ENCODE measurements at places on chromosomes 11 and 22.

GRCh38 chr11:120316880-120317688 lies 8.0 kb upstream of the TLCD5 start:
- DNase-seq, result no peak

GRCh38 chr11:45094958-45095690 lies 51.3 kb upstream of the PRDM11 start:
- DNase-seq, result no peak

DNA sequence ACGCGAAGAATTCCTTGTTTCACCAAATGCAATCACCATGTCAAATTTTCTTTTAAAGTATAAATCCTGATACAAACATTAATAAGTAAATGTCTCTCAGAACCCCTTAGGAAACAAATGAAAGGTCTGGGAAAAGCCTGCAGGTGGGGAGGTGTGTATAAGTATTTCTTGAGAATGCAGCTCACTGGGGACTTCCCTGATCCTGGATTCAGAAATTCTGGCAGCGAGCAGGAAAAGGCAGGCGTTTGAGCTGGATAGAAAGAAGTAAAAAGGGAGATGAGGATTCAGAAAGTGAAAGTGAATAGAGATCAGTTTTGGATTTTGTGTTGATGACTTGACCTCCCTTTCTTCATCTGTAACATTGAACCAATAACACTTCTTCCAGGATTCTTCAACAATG lies 68.3 kb upstream of the CTSC start:
- no peak for DNase-seq

GRCh38 chr11:117781627-117782026 lies 15.4 kb downstream of the DSCAML1 start:
- DNase-seq, result no peak

- no peak for DNase-seq
Observed at GRCh38 chr22:42430528-42431125, 1.6 kb downstream of the NFAM1 start.

GRCh38 chr22:42910221-42910942 lies 53.3 kb upstream of the ARFGAP3 start:
- no peak for DNase-seq

DNA sequence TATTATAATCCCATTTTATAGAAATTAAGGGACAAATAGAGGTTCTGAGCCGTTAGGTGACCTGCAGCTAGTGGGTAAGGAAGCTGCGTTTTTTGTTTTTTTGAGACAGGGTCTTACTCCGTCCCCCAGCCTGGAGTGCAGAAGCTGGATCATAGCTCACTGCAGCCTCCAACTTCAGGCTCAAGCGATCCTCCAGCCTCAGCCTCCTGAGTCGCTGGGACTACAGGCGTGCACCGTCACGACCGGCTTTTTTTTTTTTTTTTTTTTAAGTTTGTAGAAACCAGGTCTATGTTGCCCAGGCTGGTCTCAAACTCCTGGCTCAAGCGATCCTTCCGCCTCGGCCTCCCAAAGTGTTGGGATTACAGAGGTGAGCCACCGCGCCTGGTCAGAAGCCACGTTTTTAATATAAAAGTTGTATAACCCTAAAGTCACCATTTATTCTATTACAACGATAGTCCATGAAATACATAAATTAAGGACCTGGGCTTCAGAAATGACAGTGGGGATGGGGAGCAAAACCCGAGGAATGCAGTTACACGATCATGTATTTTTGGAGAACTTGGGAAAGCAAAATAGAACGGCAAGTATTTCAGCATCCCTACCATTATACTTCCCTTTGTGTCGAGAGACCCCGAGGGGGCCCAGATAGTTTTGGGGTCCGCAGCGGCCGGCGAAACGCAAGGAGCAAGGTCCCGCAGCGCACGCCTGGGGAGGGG lies 638 bp downstream of the SAAL1 start:
- no peak for DNase-seq

DNA sequence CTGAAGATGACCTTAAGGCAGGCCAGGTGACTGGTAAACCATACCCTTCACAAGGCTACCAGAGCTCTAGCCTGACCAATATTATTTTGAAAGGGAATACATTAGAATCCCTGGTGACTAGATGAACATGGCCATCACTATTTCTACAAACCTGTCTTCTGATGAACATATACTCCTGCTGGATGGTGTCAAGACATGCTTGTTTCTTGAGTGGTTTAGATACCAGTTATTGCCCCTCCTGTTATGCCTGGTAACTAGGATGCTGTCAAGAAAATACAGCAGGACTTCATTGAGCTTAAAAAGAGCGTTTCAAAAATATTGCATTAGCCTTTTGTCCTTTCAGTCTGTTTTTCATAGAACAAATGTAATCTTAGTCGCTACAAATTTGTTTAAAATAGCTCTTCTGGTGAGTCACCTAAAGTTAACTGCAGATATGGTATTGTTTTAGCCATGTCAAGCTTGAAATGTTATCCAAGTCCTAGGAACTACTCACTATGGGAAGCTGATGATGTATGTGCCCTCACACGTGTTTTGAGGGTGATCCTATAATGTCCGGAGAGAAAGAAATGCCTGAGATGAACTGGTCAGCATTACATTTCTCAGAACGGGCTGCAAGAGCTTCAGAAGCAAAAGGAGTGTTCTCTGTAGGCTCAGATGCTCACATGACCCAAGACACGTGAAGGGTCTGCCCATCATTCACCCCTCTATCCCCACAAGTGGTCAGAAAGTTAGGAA lies 20.6 kb downstream of the ADM start:
- DNase-seq, result no peak

GRCh38 chr11:48004456-48004855 lies 24.1 kb downstream of the PTPRJ start:
- no peak for DNase-seq

DNA sequence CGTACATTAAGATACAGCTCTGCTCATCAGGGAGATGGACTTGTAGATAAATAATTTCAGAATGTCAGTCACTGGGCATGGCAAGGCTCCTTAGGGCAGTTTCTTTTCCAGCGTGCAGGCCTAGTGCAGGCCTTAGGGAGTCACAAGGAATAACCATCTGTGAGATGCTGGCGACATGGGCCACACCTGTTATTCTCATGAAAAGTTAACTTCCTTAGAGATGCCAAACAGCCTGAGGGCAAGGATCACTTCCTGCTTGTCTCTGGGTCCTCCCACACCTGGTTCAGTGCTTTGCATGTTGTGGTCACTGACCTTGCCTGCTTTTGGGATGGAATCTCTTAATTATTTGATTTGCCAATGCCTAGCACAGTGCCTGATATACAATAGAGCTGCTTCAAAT lies 70.6 kb downstream of the ST3GAL4 start:
- no peak for DNase-seq

DNA sequence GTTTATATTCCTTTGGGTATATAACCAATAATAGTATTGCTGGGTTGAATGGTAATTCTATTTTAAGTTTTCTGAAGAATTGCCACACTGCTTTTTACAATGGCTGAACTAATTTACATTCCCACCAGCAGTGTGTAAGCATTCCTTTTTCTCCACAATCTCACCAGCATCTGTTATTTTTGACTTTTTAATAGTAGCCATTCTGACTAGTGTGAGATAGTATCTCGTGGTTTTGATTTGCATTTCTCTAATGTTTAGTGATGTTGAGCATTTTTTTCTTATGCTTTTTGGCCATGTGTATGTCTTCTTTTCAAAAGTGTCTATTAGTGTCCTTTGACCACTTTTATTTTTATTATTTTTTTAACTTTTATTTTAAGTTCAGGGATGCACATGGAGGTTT lies 275.3 kb downstream of the METTL15 start:
- no peak for DNase-seq

DNA sequence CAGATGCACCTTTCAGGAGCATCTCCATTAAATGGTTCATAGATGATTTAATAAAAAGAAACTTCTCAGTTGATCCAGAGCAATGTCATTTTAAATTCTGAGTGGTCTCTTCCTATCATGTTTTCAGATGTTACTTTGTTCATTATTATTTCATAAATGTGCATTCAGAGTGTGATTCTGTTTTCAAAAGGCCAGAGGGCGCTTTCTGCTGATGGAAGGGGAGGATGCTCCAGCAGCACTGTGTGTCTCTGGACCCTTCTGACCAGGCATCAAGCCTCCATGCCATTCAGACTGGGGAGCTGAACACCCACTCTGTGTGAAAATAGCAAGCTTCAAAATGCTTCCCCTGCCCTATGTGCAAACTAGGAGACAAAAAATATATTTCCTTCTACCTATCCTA lies 23.9 kb upstream of the CRTAM start:
- DNase-seq, result no peak

- DNase-seq, result no peak
Observed at GRCh38 chr11:35681163-35681767, 18.7 kb downstream of the TRIM44 start.

GRCh38 chr11:35804451-35805040 lies 139.3 kb upstream of the LDLRAD3 start:
- no peak for DNase-seq

DNA sequence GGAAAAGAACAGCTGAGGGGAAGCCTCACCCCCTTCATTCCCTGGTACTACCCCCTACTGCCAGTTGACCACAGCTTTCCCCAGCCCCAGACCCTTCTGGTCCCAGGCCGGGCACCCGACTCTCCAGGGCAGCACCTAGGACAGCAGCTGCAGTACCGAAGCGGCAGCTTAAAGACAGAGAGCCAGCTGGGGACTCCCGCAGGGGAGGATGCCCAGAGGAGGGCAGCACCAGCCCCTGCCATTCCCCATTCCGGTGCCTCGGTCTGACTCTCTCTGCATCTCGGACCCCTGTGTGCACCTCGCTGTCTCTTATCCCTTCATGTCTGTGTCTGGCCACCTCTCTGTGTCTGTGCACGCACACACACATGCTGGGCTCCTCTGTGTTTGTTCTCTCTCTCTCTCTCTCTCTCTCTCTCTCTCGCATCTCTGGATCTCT lies 9.4 kb downstream of the IGSF9B start:
- no peak for DNase-seq

DNA sequence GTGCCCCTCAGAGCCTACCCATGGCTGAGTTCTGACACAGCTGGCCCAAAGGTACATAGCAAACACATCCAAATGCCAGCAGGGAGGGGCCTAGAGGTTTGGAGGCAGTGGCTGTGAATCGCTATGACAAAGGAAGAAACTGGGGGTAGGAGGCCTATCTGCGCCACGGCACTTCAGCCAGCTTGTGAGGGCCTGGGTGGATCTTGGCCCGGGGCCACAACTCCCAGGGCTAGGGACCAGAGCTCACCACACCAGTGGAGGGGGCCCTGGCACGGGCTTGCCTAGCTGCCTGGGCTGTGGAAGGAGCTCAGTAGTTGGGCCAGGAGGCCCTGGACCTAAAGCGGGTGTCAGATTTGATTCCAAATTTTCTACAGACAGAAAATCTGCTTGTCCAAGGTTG lies 9.4 kb upstream of the NAP1L4 start:
- DNase-seq, result no peak

DNA sequence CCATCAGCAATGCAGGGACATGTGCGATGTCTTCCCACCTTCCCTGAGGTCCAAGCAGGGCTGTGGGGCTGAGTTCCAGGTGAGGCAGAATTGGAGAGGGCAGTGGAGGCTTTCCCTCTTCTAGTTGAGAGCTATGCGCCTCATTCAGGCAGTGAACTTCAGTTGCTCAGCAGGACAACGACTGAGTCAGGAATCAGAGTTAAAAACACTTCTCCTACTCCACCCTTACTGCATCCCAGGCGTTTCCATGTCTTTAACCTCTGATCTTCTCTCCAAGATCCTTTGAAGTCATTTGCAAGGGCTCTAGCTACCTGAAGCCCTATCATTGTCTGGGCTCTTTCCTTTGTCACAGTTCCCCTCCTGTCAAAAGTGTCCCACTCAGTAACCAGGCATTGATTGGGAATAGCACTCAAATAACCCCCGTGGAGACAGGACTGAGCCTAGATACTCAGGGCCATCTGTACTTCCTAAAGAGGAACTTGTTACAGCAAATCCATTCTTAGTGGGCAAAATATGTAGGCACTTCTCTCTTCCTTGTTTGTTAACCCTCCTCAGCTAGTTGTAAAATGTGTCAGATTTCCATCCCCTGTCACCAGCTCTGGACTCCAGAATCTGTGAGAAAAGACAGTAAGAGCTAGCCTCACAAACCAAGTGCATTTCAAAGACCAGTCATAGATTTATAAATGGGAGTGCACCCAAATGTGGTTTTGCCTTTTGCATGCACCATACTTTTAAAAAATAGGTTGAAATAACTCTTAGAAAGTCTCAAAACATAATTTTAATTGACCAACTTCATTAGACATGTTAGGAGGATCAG lies 72.5 kb upstream of the MYO18B start:
- no peak for DNase-seq

DNA sequence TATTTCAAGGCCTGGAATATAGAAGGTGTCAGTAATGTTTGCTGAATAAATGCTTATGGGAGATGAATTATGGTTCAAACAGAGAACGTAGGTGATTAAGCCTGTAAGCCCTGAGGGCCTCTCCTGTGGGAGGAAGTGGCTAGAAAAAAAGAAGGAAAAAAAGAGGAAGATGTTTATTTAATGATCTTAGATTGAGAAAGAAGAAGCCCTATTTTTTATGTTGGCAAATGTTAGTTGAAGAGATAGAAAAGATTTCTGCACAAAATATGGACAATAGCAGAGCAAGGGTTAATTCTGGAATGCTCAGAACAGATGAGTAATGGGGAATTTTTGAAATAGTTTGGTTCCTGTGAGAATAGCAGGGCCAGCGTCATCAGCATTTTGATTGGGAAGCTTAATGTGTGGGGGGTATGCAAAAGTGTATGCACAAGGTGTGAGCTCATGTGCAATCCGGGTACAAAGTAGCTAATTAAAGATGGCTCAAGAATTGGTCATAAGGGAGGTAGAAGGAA lies 95.7 kb downstream of the TEAD1 start:
- DNase-seq, result no peak

DNA sequence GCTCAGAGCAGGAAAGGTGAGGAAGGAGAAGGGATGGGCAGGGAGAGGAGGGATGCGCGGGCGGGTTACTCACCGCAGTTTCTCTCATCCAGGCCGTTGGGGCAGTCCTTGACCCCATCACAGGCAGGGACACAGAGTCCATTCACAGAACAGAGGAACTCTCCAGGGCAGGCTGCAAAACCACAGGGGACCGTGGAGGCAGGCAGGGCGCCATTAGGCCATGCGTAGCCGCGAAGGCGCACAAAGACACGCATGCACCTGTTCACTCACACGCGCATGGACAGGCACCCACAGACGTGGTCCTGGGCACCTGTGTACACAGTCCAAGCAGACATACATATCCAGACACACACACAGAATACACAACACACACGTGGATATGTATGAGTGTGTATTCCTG lies 23.0 kb downstream of the KCTD17 start:
- DNase-seq, result no peak

GRCh38 chr11:4441515-4441914 lies 7.6 kb upstream of the OR52K2 start:
- no peak for DNase-seq

DNA sequence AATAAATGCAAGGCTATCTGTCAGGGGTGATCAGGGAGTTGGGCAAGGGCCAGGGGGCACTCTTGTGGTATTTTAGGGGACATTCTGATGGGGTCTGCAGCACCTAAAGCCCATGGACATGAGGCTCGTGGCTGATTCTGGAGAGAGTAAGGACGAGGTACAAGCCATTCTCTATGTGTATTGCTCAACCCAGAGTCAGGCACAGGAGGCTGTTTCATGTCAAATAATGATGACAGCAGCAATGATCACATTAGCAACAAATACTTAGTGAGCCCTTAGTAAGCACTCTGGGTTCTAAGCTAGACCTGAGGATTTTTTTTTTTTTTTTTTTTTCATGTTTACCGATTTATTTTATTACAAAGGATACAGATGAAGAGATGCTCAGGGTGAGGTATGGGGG lies 83.5 kb upstream of the THY1 start:
- DNase-seq, result no peak

GRCh38 chr11:75924966-75925784 lies 110.2 kb downstream of the UVRAG start:
- DNase-seq, result no peak

GRCh38 chr22:30267382-30268302 lies 991 bp upstream of the OSM start:
- no peak for DNase-seq

Measured in NT2/D1 (cell line).